ENCODE measurements at places on chromosomes 2 and 18. TPM values are rescaled to one million over a fixed set of nuclear protein-coding genes. Genes with fewer than 3 reads are reported as not detected.

DNA sequence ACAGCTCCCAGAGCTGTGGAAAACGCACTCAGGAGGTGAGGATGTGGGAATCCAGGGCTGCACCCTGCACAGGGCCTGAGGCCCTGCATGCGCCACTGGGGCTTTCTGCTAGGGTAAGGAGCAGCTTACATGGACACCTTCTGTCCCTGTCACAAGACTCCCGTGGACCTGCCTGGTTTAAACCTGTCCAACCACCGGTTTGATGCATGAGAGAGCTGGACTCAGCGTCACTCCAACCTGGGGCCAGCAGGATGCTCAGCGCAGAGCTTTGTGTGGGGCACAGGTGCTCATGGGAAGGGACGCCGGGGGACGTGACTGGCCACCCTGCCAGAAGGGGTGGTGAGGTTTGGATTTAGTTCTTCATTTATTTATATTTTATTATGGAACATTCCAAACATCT, 24.2 kb downstream of the SNORC start:
- DNase-seq: no peak

DNA sequence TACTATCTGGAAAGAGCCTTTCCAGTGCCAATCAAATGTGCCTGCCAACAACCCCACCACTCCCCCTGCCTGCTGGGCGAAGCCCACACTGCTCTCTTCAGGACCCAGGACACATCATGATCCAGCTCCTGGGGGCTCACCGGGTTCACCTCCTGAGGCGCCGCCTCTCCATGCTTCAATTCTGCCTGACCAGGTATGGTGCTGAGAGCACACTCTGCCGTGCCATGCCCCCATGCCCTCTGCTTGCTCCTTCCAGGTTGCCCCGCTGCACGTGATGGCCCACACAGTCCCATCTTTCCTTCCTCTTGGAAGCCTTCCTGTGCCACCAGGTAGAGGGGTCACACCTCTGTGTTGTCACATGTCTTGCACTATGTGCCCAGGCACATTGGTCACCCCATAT, 47.5 kb downstream of the ASB18 start:
- DNase-seq: no peak

DNA sequence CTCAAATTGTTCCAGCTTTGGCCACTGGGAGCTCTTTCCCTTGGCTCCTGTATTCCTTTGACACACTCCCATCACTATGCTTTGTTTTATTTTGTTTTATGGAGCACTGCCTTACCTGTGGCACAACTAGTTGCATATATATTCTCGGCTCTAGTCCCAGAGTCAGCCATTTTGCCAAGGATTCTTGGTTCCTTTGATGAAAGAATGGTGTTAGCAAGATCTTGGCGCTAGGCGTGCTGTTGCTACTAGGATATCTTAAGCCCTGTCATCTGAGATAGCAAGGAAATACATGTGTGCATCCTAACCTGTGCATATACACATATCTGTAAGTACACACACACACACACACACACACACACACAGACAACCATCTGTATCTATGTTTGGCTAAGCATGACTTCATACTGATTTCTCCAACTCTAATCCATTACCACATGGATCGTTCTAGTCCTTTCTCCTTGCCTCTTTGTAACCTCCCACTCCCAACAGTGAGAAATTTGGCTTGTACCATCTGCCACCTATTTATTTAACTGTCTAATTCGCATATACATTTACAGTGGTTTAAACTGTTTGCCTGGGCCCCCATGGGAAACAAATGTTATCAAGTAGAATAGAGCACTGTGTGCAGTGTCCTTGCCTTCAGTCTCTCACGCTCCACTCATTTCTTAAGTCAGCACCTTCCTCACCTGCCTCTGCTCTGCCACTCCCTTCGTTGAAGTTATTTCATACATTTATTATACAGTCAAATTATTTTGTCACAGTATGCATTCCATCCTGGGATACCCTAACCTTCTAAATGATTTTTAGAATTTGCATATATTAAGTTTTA, 137.5 kb upstream of the MAP3K20 start:
- no peak for DNase-seq

DNA sequence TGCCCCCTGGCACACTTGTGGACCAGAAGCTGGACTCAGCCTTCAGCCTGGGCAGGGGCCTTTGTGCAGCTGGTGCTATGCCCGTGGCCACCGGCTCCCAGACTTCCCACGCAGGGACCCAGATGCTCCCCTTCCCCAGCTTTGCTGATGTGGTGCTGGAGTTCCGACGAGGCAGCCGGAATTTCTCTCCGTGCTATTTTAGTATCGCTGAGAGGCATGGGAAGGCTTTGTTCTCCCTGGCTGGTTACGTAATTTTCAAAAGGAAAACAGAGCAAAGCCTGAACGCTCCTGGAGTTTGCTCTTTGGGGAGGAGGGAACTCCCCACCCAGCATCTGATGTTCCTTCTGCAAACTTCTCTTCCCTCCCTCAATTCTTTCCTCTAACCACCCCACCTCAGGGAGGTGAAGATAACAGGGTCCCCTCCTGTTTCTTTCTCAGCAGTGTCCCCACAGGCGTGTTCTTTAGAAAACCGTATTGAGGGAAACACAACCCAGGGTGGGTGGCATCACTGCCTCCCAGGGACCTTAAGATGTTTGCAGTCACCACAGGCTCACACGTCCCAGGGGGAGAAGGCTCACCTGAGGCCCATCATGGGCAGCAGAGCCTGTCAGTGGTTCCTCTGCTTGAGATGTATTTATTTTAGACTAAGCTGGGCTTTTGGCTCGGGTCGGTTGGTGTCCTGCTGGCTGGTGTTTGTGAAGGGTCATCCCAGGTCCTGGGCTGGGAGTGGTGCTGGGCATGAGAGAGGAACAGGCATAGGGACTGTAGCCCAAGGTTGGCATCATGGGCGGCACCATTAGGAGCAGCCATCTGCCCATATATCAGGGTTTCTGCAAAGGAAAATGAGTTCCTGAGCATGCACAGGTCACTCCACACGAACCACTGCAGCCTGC, 95.0 kb downstream of the MAPK4 start:
- no peak for DNase-seq

DNA sequence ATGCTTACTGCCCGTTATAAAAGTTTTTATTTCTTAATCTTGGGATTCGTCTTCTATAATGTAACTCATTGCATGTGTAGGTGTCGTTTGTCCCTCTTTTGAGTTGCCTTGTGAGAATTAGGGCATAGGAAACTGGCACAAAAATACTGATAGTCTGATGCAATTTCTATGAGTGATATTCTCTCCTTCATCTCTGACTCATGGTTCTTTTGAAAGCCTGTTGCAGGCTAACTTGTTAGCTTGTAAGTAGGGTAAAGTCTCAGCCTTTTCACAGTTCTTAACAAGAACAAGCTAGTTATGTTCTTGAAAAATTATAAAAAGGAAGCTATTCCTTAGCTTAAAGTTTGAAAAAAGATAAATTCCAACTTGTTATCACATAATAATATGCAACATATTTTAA, 1085.4 kb upstream of the NRXN1 start:
- no peak for DNase-seq

- no peak for DNase-seq
Measured at GRCh38 chr2:224078656-224079055, 39.6 kb upstream of the SERPINE2 start.

DNA sequence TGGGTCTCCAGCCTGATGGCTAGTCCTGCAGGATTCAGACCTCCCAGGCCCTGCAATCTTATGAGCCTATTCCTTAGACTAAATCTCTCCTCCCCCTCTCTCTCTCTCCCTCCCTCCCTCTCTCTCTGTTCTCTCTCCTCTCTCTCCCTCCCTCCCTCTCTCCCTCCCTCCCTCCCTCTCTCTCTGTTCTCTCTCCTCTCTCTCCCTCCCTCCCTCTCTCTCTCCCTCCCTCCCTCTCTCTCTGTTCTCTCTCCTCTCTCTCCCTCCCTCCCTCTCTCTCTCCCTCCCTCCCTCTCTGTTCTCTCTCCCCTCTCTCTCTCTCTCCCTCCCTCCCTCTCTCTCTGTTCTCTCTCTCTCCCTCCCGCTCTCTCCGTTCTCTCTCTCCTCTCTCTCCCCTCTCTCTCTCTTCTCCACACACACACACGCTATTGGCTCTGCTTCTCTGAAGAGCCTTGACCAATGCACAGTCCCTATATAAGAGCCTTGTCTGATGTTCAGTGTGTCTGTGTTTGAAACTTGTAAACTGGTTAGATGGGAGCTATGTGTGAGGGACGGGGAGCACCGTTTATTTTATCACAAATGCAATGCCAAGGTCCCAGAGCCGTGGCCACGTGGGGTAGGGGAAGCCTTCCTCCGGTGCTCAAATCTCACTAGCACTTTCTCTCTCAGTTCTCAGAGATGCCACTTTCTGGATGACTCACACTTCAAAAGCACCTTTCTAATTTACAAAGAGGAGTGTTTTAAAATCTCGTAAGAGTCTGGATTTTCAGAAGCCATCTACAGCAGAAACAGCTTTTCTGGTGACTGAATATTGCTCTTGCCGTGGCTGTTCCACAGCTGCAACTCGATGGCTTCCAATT, 9.4 kb upstream of the PRLH start:
- no peak for DNase-seq

GRCh38 chr18:8607776-8608742, 1.2 kb upstream of the RAB12 start:
- DNase-seq: no peak

DNA sequence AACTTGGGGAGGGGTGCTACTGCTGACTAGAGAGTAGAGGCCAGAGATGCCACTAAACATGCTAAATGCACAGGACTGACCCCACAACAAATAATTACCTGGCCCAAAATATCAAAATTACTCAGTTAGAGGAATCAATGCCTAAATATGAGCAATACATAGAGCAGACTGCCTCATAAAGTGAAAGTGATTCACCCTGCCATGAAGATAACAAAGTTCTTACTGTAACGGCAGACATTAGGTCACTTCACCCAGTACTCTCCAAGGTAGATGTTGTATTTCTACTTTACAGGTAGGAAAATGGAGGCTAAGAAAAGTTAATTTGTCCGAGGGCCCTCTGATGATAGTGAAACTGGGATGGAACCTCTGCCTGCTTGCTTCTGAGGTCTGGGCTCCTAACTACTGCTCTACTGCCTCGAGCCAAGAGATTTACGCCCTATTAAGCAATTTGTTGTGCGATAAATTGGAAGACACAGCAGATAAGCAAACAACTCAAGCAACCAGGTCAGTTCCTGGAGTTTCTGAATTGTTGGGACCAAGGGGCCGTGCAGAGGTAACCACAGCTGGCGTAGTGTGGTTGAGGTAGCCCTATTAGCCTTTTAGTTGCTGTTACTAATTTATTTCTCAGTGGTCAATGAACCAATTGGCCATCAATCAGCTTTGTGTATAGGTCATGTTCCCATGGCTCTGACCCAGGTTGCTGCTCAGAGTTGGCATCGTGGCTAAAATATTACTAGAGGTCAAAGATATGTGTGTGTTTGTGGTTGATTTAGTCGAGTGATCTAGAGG, 4.8 kb downstream of the DHRS9 start:
- no peak for DNase-seq

GRCh38 chr18:65859075-65859474, 108.3 kb downstream of the CDH7 start:
- no peak for DNase-seq

- DNase-seq: no peak
Measured at GRCh38 chr18:66599190-66599589, 4.7 kb downstream of the CDH19 start.

DNA sequence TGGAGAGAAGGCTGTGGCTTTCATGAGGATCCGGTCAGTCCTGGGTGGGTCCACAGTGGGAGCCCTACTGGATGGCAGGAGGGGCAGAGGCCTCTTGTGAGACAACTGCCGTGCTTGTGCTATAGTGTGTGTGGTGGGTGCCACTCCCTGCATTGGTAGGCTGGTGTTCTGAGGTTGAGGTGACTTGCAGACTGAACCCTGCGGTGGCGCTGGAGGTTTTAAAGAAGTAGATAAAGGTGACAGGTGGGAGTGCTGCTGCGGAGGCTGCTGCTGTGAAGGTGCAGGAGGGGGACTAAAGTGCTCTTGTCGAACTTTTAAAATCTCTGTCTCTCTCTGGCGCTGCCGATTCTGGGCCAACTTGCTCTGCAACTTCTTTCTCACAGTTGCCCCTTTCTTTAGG, 29.7 kb downstream of the INO80D start:
- no peak for DNase-seq

- no peak for DNase-seq
Measured at GRCh38 chr18:79400091-79400590, 4.4 kb downstream of the NFATC1 start.

DNA sequence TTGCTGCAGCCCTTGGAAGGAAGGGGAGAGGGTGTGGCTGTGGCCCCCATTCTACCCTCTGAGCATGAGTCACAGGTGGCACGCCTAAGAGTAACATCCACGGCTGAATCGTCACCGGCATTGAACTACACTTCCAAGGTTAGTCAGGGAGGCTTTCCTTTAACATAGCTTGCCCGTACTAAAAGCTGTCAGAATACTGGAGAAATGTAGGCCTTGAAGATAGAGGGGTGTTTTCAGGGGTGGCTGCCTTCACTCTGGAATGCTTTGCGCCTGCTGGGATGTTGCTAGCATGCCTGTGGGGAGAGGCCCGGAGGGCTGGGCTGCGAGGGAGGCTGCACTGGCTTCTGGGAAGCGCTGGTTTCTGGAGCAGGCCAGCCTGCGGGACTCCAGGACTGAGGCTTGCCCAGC, 333.7 kb downstream of the AGAP1 start:
- DNase-seq: no peak

- no peak for DNase-seq
Measured at GRCh38 chr2:240594511-240595380, 8.2 kb downstream of the CAPN10 start.

DNA sequence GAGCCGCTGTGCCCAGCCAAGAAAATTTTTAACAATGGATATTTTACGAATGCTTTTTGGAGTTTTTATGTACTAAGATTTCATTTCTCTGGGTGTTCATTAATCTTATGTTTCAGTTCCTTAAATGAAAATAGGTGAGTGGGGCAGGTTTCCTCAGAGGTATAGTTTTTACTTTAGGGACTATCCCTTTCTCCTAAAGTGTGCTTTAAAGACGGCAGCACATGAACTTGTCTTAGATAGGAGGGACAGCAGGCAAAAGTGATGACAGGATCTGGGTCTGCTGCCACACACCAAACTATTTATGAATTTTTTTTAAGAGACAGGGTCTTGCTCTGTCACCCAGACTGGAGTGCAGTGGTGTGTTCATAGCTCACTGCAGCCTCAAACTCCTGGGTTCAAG, 8.0 kb upstream of the REL start:
- DNase-seq: no peak

DNA sequence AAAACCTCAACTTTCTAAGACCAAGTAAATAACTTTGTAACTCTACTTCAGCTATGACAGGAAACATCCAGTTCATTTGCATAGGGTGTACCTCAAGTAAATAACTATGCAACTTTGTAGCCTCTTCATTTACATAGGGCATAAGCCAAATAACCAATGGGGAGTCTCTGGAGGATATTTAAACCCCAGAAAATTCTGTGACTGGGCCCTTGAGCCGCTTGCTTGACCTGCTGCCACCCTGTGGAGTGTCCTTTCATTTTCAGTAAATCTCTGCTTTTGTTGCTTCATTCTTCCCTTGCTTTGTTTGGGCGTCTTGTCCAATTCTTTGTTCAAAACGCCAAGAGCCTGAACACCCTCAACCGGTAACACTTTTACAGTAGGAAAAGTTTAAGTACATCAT, 1112.7 kb upstream of the NRXN1 start:
- no peak for DNase-seq

- DNase-seq: no peak
Measured at GRCh38 chr18:10010611-10011015, 96.8 kb downstream of the VAPA start.

RUFY4 gene
- total RNA-seq: not detected

FAM117B gene
- total RNA-seq: 3.1 TPM

Data from glomerular endothelial cell (primary cell).